ENCODE measurements at places on chromosomes 2 and 18. TPM values are rescaled to one million over a fixed set of nuclear protein-coding genes. Genes with fewer than 3 reads are reported as not detected.

Gene IMPA2
- 57.2 TPM for total RNA-seq

Gene DES
- total RNA-seq, result 0.17 TPM

Gene UGT1A4
- not detected for total RNA-seq

Gene GFPT1
- total RNA-seq, result 26.5 TPM

Gene MDH1B
- total RNA-seq, result 1.6 TPM

Measured in A549 treated with CpdA at 1 μM for 4 hours (cell line).